ENCODE measurements at places on chromosomes 1 and 21. TPM values are rescaled to one million over a fixed set of nuclear protein-coding genes. Genes with fewer than 3 reads are reported as not detected.

DNA sequence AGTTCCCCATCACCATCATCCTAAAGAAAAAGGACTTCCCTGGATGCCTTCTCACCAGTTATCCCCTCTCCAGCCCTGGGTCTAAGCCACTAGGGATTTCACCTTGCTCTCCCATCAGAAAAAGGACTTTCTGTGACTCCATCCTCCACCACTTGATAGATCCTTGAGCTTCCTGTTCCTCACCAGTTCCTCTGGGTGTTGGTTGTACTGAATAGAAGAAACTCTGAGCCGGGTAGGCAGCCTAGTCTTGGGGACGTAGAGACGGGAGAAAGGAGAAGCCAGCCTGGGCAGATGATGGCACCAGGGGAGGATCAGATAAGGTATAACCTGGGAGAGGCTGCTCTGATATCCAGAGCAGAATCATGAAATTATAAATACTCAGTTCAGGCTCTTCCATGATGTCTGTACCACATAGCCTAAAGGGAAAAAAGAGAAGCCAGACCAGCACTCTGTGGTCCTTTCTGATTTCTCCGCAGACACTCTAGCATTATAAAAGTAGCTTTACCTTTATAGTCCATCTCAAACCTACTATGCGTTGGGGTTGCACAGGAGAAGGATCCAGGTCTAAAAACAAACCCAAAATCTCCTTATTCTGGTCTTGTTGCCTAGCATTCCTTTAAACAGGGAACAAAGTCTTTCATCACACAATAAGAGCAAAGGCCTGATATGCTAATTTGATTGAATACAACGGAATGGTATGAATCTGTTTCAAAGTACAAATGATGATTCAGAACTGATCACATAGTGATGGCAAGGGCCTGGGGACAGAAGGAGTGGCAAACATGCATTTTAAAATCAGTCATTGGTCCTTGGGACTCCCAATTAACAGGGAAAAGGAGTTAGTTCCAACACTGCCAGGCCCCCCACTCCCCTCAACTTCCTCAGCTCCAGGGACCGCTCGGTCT lies 1.2 kb upstream of the CD34 start:
- DNase-seq: no peak
- H3K4me1 ChIP-seq: peaks cover 13% of the 10 kb centered on the region
- no peaks in the 10 kb centered on the region for H3K36me3 ChIP-seq
- H3K4me3 ChIP-seq: no peak overlapping the region

DNA sequence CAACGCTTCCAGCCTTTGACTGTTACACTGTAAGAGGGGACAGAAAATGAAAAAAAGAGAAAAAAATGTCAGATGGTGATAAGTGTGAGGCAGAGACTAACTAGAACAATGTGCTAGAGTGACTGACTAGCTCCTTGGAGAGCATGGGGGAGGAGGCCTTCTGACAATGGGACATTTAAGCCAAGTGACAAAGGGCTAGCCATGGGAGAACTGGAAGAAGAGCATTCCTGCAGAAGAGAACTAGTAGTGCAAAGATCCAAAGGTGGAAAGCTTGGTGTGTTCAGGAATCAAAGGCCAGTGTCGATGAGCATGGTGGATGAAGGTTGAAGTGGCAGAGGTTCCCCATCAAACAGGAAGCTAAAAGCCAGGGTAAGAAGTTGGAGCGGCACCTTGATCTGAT lies 25.8 kb downstream of the STYXL2 start:
- H3K4me1 ChIP-seq: peaks cover 5% of the 10 kb centered on the region
- no peak for DNase-seq
- H3K27me3 ChIP-seq: no peaks in the 10 kb centered on the region
- H3K36me3 ChIP-seq: no peaks in the 10 kb centered on the region
- H3K27ac ChIP-seq: no peak overlapping the region

C8B gene
- not detected for total RNA-seq

DNA sequence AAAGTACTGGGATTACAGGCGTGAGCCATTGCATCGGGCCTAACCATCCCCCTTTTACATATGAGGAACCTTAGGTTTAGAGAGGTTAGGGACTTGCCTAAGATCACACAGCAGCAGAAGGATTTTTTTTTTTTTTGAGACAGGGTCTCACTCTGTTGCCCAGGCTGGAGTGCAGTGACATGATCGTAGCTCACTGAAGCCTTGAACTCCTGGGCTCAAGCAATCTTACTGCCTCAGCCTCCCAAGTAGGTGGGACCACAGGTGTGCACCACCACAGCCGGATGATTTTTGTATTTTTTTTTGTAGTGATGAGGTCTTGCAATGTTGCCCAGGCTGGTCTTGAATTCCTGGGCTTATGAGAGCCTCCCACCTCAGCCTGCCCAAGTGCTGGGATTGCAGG lies 2.2 kb upstream of the C1orf167 start:
- H3K36me3 ChIP-seq: no peaks in the 10 kb centered on the region
- H3K4me1 ChIP-seq: peaks cover 6% of the 10 kb centered on the region
- no peak for DNase-seq

FHAD1 gene
- total RNA-seq: not detected

DNA sequence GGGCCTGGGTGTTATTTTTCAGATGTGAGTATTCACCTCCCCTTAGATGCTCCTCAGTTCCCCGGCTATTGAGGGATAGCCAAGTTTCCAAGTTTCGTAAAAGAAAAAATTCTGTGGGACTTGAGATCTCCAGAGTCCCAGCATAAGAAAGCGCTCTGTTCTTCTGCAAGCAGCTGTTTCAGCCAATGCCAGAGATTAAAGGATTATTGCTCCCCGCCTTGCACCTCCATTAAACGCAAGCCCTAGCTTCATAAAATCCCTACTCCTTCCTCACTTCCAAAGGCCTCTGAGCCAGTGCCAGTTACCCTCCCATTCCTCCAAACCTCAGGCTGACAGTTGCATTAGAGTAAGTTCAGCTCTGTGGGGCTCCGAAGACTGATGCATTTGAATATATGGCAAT lies 56.4 kb downstream of the CHIA start:
- no peaks in the 10 kb centered on the region for H3K27me3 ChIP-seq
- peaks cover 9% of the 10 kb centered on the region for H3K4me1 ChIP-seq
- no peaks in the 10 kb centered on the region for H3K36me3 ChIP-seq
- H3K27ac ChIP-seq: no peak overlapping the region

GRCh38 chr1:93579891-93580290 lies 101.7 kb downstream of the BCAR3 start:
- H3K27me3 ChIP-seq: no peaks in the 10 kb centered on the region
- H3K27ac ChIP-seq: no peak overlapping the region
- H3K36me3 ChIP-seq: no peaks in the 10 kb centered on the region
- no peak for DNase-seq
- H3K4me1 ChIP-seq: no peaks in the 10 kb centered on the region

DNA sequence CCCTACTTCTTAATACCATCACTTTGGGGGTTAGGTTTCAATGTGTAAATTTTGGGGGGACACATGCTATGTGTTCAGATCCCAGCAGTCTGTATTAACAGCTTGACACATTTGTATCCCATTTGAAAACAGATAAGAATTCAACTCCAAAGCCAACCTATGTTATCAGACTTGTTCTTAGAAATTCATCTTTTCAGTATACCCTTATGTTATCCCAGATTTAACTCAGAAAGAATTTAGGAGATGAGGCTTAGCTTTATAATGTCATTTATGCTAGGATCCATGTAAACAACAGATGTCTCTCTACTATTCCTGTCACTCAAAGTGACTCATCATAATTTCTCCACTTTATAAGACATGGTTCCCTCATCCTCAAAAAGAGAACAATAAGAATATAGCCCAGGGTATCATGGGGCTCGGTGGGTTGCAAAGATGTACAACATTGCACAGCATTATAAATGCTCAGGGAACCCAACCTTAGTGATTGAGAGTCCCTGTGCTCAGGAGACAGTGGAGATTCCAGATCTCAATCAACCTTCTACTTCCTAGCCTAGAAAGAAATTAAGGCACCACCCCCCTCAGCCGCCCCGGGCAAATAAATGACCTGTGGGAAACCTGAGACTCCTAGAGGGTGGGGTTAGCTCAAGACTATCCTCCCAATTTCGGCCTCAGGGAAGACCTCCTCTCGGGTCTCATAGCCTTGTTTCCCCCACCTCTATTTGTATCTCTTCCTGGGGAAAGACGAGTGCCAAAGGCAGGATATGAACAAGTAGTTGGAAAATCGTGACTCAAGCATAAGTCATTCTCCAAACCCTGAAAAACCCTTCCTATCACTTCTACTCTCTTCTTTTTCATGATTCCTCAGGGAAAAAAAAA lies 265.1 kb upstream of the CAMK1G start:
- no peaks in the 10 kb centered on the region for H3K27me3 ChIP-seq
- no peak overlapping the region for H3K27ac ChIP-seq
- no peaks in the 10 kb centered on the region for H3K4me1 ChIP-seq
- H3K36me3 ChIP-seq: no peaks in the 10 kb centered on the region
- no peak overlapping the region for H3K4me3 ChIP-seq
- DNase-seq: no peak

GRCh38 chr1:55380355-55380970 lies 165.3 kb upstream of the USP24 start:
- H3K27ac ChIP-seq: no peak overlapping the region
- H3K36me3 ChIP-seq: no peaks in the 10 kb centered on the region
- peaks cover 6% of the 10 kb centered on the region for H3K4me1 ChIP-seq
- no peak for DNase-seq

GRCh38 chr1:182484067-182484466 lies 34.1 kb downstream of the RGSL1 start:
- no peak for DNase-seq
- no peaks in the 10 kb centered on the region for H3K36me3 ChIP-seq
- no peak overlapping the region for H3K4me3 ChIP-seq
- peaks cover 6% of the 10 kb centered on the region for H3K27me3 ChIP-seq
- H3K4me1 ChIP-seq: no peaks in the 10 kb centered on the region

DNA sequence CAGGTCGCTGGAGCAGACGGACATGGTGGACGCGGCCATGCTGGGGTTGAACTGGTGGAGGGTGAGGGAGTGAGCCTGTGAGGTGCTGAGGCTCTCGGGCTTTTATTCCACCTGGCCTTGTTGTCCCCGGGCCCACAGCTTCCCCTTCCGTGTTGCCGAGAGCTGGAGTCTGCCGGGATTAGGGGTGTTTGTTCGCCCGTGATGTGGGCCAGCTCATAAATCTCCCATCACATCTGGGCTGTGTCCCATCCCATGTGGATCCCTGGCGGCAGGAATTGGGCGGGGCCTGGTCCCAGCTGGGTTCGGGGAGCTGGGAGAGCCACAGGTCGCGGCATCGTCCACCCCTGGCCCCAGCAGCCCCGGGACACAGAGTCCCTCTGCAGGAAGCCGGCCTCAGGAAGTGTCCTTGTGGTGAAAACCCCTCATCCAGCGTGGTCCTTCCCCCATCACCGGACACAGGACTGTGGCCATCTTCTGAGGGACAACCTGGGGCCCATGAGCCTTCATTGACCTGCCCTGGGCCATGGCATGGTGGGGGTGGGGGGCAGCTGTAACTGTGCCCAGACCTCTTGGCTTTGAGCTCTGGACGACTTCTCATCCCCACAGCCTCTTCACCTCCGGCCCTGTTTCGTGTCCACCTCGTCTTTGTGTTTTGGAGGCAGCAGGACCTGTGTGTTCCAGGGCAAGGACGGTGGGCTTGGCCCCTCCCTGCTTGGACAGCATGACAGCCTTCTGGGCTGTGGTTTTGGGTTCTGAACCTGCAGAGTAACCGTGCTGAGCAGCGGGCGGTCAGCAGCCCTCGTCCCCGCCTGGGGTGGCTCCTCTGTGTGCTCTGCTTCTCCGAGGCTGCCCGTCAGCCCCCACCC lies at the start of gene KRTAP10-6:
TSS of gene KRTAP10-6 (minus strand) at position 60 of the 866 bp plus-strand sequence. CDS start at position 39, 21 bp downstream.
- no peak within 1 kb of the TSS for H3K4me3 ChIP-seq
- H3K4me1 ChIP-seq: no peaks in the 10 kb centered on the region
- H3K27ac ChIP-seq: no peak within 1 kb of the TSS
- peaks cover 5% of the 10 kb centered on the region for H3K27me3 ChIP-seq
- no peak for DNase-seq

NTNG1 gene
- not detected for total RNA-seq

- H3K27me3 ChIP-seq: peaks cover 6% of the 10 kb centered on the region
- no peak overlapping the region for H3K4me3 ChIP-seq
- DNase-seq: no peak
- no peak overlapping the region for H3K27ac ChIP-seq
These were observed 134.6 kb upstream of the PDE4B start for GRCh38 chr1:65658122-65658521.

DNA sequence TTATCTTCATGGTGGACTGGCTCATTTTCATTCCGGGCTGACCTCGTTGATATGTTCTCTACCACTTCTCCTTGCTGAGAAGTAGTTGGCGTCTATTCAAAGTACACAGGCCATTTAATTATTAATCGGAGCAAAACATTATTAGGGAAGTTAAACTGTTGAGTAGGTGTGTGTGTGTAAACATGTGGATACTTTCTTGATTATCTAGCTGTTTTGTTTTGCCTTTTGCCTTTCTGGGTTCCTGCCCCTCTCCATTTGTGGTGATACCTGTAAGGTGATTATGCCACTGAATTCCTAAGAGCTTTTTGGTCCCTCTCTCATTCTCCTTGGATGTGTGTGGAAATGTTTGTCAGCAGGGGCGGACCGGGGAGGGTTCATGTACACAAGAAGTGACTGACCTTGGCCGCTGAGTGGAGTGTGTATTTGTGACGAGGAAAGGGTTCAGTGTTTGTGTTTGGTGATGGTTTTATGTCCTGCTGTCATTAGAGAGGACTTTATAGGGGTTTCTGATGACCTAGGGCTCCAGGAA lies 56.6 kb upstream of the PPP2R5A start:
- no peak overlapping the region for H3K27ac ChIP-seq
- DNase-seq: no peak
- peaks cover 31% of the 10 kb centered on the region for H3K4me1 ChIP-seq
- no peak overlapping the region for H3K4me3 ChIP-seq

ALPL gene
- not detected for total RNA-seq
